NCI-H2081 treated with DMSO at 0.1 percent for 48 hours (cell line): ENCODE measurements at places on chromosomes 2 and 18.
A peak's percentile ranks its signal among the peaks of the same experiment; 100 is the strongest.

DNA sequence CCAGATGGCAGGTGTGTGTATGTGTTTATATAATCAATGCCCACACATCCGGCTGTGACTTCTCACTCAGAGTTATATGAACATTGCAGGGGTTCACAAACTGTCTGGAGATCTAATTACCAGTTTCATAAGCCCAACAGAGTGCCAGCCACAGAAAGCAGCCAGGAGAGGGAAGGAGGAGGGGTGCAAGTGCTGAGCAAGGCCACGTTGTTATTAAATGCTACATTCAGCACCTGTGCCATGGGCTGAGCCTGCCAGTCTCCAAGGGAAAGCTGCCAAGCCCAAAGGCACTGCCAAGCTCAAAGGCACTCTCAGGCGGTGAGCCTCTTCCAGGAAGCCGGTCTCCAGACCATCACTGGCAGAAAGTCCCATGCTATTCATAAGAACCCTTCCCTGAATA is 17.4 kb downstream of the XDH start:
- peak; percentile 64 for DNase-seq

GRCh38 chr2:138493334-138493733 is 8.2 kb upstream of the SPOPL start:
- no peak for DNase-seq

DNA sequence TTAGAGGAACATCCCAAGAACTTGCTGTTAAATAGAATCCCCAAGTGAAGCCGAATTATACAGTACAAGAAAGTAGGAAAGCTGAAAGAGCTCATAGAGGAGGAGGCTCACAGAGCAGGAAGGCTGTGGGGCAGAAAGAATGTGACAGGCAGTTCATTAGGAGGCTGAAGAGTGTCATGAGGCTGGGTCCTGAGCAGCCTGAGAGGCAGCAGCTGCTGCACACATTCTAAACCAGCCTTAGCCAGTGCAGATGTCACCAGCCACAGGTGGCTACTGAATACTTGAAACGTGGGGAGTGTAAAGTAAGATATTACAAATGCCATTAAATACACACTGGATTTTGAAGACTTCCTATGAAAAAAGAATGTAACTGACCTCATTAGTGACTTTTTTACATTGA is 490.2 kb upstream of the KLHL29 start:
- no peak for DNase-seq

DNA sequence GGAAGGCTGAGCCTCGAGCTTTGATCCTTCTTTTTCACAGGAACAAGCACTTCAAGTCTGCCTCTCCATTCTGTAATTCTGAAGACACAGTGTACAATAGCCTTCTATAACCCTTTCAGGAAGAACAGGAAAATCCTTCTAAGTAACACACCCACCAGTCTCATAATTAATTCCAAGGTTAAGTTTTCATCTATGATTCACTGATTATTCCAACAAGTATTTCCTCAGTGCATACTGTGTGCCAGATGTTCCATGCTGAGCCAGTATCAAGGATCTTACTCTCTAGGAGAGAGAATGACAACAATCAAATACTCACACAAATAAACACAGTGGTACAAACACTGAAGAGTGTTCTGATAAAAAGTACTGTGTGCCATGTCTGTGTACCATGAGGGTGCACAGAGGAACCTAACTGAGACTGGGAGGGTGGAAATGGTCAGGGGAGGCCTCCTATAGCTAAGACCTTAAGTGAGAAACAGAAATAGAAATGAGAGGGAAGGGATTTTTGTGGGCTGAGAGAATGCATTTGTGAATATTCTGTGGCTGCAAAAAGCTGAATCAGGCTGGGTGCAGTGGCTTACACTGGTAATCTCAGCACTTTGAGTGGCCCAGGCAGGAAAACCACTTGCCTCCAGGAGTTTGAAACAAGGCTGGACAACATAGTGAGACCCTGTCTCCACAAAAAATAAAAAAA is 7.3 kb upstream of the MTLN start:
- DNase-seq: no peak

DNA sequence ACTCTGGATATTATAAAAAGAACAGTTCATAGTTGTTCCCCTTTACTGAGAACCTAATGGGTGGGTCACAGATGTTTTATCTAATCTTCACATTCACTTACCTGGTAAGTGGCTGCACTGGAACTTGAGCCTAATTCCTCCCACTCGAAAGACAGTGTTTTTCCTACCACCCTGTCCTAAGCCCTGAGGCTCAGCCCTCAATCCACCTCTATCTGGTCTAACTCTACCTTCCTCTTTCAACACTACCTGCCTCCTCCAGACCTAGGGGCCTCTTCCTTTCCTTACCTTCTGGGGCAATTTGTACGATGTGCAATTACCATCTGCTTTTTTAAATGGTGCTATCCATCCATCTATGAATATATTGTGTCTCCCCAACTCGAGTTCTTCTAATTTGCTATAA is 9.7 kb upstream of the KIF3C start:
- DNase-seq: no peak

DNA sequence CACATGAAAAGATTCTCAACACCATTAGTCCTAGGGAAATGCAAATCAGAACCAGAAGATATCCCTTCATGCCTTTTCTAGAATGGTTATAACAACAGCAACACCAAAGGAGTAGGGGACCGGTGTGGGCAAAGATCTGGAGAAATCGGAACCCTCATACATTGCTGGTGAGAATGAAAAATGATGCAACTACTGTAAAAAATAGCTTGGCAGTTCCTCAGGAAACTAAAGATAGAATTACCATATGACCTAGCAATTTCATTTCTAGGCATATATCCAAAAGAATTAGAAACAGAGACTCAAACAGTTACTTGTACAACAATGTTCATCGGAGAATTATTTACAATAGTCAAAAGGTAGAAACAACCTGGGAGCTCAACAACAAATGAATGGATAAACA is 29.2 kb upstream of the CDH7 start:
- no peak for DNase-seq

- DNase-seq: no peak
Measured at GRCh38 chr2:229057976-229058553, 213.0 kb downstream of the PID1 start.

GRCh38 chr18:63028380-63028779 is 291.2 kb downstream of the BCL2 start:
- DNase-seq: no peak

DNA sequence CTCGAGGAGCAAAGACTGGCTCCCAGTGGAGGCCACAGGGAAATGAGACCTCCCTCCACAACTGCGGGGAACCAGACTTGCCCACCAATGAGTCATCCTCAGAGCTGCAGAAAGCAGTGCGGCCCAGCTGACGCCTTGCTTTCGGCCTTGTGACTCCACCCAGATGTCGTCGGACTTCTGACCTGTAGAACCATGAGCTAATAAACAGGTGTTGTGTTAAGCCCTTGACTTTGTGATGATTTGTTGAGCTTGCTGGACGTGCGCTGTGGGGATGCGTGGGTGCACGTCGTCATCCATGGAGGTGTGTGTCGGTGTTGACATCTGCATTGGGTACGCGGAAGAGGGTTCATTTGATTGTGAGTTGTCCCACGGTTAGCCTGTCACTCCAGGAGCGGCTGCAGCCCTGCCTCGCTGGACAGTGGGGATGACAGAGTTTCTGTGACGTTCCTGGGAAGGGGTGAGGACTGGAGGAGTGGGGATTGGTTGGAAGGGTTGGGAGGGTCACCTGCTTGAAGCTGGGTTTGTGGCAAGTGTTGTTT is 154.1 kb downstream of the SH3BP4 start:
- no peak for DNase-seq

- DNase-seq: no peak
Measured at GRCh38 chr2:23268467-23269263, 116.3 kb upstream of the KLHL29 start.

DNA sequence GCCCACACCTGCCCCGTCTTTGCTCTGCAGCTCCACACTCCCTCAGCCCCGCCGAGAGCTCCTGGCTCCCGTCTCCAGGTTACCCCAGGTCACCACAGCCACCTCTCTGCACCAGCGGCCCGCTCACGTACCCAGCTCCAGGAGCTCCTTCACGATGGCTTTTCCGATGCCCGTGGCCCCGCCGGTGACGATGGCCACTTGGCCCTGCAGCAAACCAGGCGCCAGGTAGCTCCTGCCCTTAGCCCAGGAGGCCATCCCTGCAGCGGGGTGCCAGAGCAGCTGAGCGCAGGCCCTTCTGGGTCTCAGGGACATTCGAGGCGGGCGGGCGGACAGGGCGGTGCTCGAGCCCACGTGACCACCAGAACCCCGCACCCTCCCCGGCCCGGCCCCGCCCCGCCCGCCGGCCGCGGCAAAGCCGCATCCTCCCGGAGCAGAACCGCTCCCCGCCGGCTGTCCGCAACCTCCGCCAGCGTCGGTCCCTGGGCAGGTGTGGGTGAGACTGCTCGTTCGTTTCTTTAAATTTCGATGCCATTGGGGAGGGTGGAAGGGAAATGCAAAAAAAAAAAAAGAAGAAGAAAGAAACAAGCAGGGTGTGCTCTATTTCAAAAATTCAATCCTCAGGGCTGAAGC is at the start of the genes PECR and TMEM169:
Gene PECR (minus strand): TSS at position 323 of the 630 bp plus-strand sequence. CDS start 68 bp downstream, at position 255.
Gene TMEM169 (plus strand): TSS at position 433 of the 630 bp plus-strand sequence. CDS start 14,045 bp downstream, outside the sequence.
- peak; percentile 31 for DNase-seq

GRCh38 chr2:64036034-64036705 is 16.9 kb upstream of the VPS54 start:
- no peak for DNase-seq

DNA sequence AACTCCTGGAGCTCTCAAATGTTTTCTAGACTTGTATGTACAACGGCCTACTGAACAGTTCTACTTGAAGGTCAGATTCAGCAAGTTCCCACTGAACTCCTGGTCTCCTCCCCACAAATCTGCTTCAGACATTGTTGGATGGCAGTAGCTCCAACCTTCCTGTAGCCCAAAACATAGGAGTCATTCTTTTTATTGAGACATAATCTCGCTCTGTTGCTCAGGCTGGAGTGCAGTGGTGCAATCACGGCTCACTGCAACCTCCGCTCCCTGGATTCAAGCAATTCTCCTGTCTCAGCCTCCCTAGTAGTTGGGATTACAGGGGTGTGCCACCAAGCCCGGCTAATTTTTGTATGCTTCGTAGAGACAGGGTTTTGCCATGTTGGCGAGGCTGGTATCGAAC is 47.3 kb downstream of the QPCT start:
- DNase-seq: no peak

- no peak for DNase-seq
Measured at GRCh38 chr2:44083054-44083453, 85.6 kb upstream of the PPM1B start.

- DNase-seq: no peak
Measured at GRCh38 chr2:240462707-240463273, 27.3 kb downstream of the GPC1 start.

DNA sequence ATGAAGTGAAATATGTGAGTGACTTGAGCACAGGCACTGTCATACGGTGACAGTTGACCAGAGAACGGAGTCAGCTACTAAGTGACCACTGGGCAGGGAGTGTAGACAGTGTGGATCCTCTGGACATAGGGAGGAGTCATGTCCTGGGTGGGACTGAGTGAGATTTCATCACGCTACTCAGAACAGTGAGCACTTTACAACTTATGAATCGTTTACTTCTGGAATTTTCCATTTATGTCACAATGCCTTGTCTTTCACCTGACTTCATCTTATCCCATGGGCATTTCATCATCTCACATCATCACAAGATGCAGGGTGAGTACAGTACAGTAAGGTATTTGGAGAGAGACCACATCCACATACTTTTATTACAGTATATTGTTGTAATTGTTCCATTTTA is 29.0 kb downstream of the PTPRM start:
- DNase-seq: no peak

- DNase-seq: no peak
Measured at GRCh38 chr2:122062506-122062905, 307.1 kb downstream of the TSN start.

DNA sequence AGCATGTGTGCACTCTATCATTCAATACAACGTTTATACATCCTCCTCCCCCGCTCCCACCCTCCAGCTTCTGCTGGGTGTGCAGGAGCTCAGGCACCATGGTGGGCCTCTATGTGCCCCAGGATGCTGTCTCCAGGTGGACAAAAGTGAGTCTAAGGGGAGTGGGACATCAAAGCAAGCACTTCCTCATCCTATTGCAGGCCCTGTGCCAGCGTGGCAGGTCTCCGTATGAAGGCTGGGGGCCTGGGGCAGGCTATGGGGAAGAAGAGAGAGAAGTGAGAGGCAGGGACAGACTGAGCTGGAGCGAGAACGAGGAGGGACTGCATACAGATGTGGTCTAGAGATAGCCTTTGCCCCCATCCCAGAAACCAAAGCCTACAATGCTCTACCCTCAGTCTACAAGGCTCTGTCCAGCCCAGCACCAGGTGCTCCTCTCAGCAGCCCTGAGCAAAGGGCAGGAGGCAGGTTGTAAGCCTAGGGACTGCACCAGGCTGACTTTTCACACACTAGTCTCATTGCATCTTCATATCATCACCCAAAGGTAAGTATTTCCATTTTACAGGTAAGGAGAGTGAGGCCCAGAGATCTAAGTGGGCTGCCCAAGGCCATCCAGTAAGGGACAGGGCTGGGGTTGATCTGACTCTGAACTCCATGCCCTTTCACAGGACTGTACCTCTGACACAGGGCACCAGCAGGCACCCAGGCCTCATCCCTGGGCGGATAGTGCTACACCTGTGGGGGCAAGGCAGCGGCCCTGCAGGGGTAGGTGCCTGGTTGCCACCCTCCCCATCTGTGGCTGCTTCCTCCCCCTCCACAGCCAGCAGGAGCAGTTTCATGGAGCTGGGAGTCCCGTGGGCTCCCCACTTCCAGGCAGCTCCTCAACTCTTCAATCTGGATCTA is 14.0 kb upstream of the ARID5A start:
- DNase-seq: no peak

GRCh38 chr2:105674859-105675541 is 69.7 kb upstream of the NCK2 start:
- no peak for DNase-seq

DNA sequence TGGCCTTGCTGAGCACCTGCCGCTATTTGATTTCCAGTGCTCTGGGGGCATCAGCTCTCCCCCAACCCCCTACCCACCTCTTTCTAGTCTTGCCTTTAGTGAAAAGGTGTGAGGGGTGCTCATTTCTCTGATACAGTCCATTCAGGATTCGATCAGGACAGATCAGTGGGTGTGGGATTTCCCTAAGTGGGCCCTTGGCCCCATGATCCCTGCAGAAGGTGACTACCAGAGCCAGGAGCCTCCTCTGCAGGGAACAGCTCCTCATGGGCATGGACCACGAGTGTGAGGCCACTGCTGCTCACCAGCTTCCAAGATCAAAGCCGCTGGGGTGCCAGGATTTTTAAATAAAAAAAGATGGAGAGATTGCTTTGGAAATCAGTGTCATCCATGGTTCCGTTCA is 835.2 kb upstream of the ID2 start:
- no peak for DNase-seq

GRCh38 chr2:145221032-145221431 is 701.1 kb upstream of the ZEB2 start:
- DNase-seq: no peak

DNA sequence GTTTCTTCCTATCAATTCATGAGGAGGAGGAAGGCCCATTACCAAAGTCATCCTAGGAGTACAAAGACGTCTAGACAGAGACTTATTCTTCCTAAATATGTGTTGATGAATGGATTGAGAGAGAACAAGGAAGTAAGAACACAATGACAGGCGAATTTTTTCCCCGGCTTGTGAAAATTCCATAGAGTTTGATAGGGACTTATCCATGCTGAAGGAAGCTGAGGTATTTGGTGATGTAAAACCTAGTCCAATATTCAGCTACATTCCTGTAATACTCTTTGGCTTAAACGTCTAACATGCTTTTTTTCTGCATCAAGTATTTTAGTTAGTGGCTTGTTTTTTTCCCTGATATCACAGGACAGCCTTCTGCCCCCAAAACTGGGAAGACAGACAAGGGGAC is 121.9 kb upstream of the MYT1L start:
- no peak for DNase-seq

GRCh38 chr2:27264253-27264752 is 1.5 kb upstream of the SLC30A3 start:
- no peak for DNase-seq

- DNase-seq: no peak
Measured at GRCh38 chr2:44748-45341, 1.5 kb downstream of the FAM110C start.
